ENCODE measurements at places on chromosomes 6 and 20.

- DNase-seq = peak; percentile 67
Measured at GRCh38 chr20:55977690-55978459, 27.4 kb downstream of the CBLN4 start.

GRCh38 chr20:62561182-62561581 lies 81.1 kb upstream of the SLCO4A1 start:
- DNase-seq = no peak

DNA sequence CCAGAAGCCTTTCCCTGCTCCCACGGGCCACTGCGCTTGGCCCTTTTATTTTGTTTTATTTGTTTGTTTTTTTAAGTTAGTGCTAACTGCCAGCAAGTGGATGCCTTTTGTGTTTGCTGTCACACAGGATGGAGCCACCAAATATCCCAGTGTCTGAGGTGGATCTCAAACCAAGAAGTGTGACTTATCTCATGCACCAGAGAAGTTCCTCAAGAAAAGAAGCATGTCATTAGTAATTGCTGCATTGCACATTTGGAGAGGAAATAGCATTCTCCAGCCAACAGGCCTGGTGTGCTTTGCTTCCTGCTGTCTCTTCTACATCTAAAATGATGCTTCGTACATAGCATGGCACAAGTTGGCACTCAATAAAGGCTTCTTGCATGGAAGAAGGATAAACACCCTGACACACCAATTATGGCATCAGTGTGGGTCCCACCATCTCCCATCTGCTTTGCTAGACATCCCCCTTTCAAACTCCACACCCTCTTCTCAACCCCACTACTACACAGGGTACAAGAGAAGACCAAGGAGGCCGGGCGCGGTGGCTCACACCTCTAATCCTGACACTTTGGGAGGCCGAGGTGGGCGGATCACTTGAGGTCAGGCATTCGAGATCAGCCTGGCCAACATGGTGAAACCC lies 1.9 kb upstream of the ATP9A start:
- DNase-seq = no peak

GRCh38 chr6:54813892-54814291 lies 32.7 kb upstream of the FAM83B start:
- DNase-seq = peak; percentile 24

DNA sequence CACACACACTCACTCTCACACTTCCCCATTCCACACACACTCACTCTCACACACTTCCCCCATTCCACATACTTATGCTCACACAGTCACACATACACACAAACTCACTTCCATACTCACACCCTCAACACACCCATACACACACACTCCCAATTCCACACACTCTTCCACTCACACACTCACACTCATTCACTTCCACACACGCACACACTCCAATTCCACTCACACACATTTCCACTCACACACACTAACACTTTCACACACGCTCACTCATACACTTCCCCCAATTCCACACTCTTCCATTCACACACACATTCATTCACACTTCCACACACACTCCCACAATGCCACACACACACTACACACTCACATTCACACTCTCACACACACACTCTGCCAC lies 8.0 kb upstream of the OSBPL2 start:
- DNase-seq = no peak

- DNase-seq = no peak
Measured at GRCh38 chr6:148653138-148653776, 93.6 kb upstream of the UST start.

Data from astrocyte of the hippocampus (primary cell).